Dermis blood vessel endothelial cell (primary cell): ENCODE measurements at places on chromosomes 13 and 19. TPM values are rescaled to one million over a fixed set of nuclear protein-coding genes. Genes with fewer than 3 reads are reported as not detected.
A peak's percentile ranks its signal among the peaks of the same experiment; 100 is the strongest.

GRCh38 chr19:31361728-31362127 is 12.5 kb upstream of the TSHZ3 start:
- DNase-seq: no peak

DNA sequence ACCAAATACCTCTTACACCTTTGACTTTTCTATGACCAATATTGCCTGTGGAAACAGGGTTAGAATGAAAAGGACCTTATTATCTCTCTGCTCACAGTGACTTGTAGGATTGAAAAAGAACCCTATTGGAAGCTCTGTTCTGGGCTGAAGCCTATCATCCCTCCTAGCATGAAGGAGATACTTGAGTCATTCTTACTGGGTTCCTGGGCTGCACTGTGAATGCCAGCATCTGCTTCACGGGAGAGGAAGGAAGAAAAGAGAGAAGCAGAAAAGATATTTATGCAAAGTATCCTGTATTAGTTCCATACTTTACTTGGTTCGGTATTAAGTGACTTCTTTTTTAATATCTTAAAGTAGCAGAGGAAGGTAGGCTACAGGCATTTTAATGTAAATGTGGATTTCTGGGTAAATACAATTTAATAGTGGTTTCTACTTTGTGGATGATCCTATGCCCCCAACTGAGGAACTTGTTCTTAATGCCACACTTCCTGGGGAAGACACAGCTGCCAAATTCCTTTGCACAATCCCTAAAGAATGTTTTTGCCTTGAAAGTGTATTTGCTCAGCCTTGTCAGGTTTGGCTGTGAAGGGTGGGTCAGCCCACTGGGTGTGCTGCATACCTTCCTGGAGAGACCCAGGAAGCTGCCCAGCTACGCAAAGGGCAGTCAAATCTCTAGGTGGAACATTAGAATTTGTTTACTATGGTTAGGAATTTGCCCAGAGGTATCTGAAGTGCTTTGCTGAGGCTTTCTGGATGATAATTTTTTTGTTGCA is 13.7 kb upstream of the SCEL start:
- DNase-seq: peak; percentile 53

- DNase-seq: no peak
These were observed at the start of gene LILRA2 for GRCh38 chr19:54573330-54573872. TSS of gene LILRA2 (plus strand) at chr19:54573790. CDS start at chr19:54573879, 89 bp downstream.

- DNase-seq: peak; percentile 21
These were observed 95.3 kb upstream of the TNFSF11 start for GRCh38 chr13:42478531-42479156.

DNA sequence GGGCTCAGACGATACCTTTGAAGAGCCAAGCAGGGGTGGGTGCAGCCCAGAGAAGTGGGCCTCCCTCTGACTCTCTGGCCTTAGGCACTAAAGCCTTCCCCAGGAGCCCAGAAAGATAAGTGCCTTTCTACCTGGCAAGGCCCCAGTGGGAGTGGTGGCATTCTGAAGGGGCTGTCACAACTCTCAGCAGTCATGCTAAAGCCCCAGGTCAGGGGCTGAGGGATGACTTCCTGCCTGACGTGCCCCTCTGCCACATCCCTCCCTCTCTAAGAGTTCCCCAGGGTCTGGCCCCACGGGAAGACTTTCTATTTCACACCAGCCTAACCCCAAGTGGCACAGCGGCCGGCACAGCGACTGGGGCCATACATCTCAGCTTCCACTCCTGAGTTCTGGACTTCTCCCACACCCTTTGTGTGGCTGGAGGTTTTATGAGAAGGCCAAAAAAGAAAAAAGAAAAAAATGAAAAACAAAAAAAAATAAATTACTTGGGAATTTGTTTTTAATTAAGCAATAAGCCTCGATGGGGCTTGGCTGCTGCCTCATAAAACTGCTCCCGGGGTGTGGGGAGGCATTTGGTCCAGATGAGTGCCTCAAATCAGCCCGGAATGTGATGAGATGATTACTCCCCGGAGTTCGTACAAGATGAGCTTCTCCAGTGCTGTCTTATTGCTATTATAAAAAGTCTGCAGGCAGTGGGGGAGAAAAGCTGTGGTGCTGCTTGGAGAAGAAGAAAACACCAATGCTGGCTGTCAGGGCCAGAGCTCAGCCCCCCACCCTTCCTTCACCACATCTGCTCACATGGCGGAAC is 28.5 kb upstream of the PLEKHF1 start:
- no peak for DNase-seq

DNA sequence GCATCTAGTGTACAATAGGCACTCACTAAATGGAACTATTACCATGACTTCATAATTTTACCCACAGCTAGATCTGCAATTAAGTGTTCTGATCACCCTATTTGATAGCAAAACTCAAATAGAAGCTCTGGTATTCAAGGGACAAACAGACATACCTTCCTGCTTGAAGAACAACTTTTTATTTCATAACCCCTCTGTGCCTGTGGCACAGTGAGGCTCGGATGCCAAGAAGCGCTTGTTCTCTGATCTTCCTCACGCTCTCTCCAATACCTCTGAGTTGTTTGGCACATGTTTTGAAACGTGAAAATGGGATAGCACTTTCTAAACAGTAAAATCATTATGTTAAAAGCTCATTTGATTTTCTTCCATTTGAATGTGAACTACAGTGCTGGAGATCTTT is 232.0 kb downstream of the KLF5 start:
- DNase-seq: no peak

- DNase-seq: no peak
These were observed 1.3 kb upstream of the PNMA8C start for GRCh38 chr19:46429999-46430398.

DNA sequence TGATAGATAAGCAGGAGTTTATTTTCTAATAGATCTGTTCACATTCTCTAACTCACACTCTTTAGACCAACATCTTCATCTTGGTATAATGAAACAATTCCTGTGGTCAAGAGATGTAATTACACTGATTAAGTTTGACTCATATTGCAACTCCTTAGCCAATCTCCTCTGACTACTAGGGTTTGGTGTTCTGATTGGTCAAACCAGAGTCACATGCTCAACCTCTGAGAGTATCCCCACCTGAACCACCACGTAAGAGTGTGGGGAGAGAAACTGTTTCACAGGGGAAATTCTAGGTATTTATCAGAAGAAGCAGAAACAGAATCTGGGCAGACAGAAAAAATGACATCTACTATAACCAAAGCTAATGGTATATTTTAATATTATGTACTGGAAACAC is 42.4 kb downstream of the UQCRFS1 start:
- no peak for DNase-seq

GRCh38 chr13:73385848-73386247 is 327.0 kb downstream of the KLF5 start:
- DNase-seq: no peak

DNA sequence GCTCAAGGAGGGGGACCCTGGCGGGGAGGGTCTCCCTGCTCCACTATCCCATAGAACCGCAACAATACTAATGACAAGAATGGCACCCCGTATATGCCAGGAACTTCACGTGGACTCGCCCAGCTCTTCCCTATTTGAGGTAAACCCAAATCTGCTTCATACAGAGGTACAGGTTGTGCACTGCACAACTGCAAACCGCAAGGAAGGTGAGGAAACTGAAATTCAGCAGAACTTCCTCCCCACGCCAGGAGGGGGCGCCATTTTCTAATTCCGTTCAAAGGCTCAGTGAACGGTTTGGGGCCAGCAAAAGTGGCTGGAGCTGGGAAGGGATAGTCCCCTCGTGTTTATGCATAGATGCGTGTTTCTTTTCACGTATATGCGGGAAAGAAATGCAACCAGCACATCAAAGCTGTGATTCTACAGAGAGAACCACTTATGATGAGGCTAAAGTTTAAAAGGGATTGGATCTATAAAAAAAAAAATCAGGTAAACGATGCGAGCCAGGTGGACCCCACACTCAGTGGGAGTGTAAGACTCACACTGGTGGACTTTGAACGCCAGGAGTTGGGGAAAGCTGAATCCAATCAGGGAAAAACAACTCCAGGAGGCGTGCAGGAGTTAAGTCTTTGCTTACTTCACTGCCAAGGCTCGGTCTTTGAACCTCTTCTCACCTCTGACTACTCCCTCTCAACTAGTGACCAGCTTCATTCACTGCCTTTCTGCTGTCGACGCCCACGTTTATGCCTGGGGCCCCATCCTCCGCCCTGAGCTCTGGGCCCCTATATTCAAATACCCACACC is 20.3 kb downstream of the C19orf81 start:
- DNase-seq: peak; percentile 63

DNA sequence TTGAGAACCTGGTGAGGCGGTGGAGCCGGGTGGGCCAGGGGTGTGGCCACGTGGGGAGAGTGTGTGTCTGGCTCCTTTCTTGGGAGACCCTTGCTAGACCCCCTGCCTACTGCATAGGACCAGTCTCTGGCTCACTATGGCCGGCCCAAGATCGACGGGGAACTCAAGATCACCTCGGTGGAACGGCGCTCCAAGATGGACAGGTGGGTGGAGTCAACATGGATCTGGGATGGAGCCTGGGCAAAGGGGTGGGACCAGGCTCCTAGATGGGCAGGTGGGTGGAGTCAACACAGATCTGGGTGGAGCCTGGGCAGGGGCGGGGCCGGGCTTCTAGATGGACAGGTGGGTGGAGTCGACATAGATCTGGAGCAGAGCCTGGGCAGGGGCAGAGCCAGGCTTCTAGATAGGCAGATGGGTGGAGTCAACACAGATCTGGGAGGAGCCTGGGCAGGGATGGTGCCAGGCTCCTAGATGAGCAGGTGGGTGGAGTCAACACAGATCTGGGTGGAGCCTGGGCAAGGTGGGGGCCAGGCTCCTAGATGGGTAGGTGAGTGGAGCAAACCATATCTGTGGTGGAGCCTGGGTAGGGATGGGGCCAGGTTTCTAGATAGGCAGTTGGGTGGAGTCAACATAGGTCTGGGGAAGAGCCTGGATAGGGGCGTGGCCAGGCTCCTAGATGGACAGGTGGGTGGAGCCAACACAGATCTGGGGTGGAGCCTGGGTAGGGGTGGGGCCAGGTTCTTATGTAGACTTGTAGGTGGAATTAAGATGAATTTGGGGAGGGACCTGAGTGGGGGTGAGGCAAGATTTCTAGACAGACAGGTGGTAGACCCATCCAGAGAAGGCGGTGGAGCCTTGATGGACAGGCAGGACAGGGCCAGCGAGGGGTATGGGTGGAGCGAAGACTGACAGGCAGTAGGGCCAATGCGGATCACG is 56.5 kb downstream of the VAV1 start:
- peak; percentile 9 for DNase-seq

DNA sequence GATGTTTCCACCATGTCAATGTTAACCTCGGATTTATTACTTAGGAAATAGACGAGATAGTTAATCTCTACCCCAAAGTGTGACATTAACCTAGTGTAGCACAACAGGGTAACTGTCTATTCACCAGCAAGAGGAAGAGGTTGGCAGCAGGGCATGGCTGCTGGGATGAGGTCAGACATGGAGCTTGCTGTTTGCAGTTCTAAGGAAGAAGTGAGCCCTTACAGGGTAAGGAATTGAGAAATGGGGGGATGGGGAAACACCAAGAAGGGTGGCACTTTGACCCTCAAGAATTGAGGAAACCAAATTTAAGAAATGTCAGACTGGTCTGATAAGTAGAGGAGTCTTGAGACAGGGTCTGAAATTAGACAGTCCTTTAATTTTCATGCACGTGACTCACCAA is 62.4 kb downstream of the MBD3L2B start:
- DNase-seq: no peak

GRCh38 chr13:98839856-98840769 is 87.6 kb upstream of the SLC15A1 start:
- peak; percentile 77 for DNase-seq

DNA sequence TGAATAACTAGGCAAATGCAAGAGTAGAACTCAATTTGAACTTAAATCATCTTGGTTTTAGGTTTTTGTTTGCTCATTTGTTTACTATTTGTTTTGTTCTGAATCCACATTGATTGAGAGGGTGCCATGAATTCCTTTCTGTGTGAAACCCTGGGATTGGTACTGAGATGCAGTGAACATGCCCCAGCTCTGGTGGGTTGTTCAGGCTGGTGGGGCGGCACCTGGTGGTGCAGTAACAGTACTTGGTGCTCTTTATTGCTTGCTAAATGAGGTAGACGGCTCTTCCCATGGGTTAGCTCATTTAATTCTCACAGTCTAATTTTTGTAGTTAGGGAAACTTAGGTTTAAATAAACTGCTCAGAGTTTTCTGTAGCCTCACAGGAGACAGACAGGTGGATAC is 48.4 kb downstream of the WASF3 start:
- DNase-seq: peak; percentile 30

DNA sequence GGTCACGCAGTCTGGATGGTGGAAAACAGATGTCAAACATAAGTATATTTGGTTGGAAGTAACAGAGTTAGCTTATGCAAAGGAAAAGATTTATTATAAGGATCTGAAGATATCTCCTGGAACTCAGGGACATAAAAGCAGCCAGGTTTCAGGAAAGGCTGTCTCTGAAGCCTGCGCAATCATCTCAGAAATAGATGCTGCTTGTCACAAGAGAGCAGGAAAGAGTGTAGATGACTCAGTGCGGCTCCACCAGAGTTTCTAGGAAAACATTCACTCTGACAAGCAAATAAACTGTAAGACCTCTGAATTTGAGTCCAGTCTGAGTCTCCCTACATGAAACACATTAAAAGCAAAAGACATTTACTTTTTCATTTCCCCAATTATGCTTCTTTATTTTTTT is 220.4 kb upstream of the HTR2A start:
- DNase-seq: no peak

DNA sequence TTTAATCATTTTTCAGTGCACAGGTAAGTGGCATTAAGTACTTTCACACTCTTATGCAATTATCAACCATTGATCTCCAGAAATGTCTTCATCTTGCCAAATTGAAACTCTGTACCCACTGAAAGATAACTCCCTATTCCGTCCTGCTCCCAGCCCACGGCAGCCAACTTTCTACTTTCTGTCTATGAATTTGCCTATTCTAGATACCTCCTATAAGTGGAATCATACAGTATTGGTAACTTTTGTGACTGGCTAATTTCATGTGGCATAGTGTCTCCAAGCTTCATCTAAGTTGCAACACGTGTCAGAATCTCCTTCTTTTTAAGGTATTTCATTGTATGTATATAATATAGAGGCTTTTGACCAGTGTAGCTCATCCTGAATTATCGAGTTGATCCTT is 5.7 kb upstream of the CEACAM18 start:
- DNase-seq: no peak

GRCh38 chr13:50840284-50840683 is 3.2 kb downstream of the DLEU7 start:
- no peak for DNase-seq

DNA sequence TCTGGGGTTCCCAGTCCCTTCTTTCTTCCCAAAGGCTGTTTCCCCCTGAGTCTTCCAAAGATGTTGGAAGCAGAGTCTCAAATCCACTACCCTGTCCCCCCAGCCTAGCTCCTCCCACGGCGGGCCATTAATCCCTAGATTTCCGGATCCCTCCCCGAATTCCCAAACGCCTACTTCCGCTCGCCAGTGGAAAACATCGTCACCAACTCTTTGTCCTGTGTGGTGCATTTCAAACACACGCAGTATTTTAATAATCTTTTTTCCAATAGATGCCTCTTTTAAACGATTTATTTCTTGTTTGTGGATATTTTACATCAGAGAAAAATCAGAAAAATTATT is 610 bp downstream of the ZNF791 start:
- peak; percentile 86 for DNase-seq

Gene EBPL
- 99.5 and 117 TPM in 2 replicates for total RNA-seq

DNA sequence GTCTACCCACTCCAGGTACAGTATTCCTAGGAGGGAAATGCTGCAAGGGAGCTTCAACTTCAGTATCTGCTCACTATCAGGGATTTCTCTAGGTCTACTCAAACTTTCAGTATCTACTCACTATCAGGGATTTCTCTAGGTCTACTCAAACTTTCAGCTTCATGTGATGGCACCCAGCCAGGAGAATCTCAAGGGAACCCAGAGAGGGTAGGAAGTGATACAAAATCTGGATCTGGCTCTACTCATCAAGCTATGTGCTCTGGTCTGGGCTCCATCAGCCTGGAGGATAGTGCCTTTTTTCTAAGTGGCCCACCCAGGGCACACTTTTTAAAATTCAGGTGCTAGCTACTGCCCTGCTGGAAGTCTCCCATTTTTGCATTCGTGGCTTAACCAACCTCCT is 52.3 kb upstream of the FNDC3A start:
- no peak for DNase-seq
